Fibroblast of skin of left biceps (primary cell): ENCODE measurements at places on chromosomes 1 and 21.

- no peak for DNase-seq
Observed at GRCh38 chr1:26972390-26972789, 12.1 kb upstream of the KDF1 start.

- peak; percentile 6 for DNase-seq
Observed at GRCh38 chr1:41072051-41072450, 50.5 kb upstream of the SLFNL1 start.

DNA sequence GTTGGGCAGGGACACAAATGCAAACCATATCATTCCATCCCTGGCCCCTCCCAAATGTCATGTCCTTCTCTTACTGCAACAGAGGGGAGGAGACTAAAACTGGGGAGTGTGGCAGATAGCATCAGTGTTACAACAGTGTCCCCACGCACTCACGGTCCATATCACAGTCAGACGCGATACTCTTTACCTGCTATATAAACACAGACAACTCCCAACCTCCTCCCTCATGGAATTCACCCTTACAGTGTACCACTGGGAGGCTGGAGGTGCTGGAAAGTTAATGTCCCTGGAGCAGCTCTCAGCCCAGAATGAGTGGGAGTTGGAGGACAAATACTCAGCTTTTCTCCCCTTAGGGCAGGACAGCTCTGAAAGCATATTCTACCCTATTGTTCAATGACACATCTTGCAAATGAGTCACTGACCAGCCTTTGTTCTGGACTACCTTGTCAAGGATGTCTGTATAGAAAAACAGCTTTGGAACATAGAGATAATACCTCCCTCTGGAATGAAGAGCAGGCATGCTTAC lies 445.9 kb downstream of the SETD4 start:
- no peak for DNase-seq

GRCh38 chr1:231057410-231057809 lies 17.4 kb upstream of the FAM89A start:
- DNase-seq = no peak

DNA sequence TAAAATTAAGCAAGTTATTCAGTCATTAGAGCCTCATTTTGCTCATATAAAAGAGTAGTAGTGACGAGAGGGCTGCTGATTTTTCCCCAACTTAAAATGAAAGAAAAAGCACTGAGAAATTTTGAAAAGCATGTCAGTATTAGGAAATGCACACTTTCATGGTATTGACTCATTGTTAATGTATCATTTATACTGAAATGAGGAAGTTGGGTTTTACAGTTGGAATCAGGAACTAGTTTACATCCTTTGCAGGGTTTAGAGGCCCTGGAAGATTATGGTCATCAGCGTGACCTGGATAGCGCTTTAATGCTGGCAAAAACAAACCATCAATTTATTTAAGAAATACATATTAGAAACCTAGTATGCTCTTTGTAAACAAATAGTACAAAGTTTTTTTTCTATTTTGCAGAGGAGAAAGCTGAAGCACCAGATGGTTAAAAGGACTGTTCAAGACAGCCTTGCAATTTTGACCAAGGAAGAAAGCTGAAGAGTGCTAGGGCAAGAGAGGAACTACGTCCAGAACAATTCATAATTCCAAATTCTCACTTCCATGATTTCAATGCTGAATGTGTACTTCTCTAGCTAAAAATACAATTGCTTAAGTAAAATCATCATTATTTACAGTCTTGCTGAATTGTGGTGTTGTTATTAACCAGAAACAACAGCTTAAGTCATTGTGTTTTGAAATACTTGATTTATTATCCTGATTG lies 94.8 kb upstream of the SGIP1 start:
- peak; percentile 31 for DNase-seq

- DNase-seq = no peak
Observed at GRCh38 chr1:24344090-24344742, 25.1 kb downstream of the GRHL3 start.

DNA sequence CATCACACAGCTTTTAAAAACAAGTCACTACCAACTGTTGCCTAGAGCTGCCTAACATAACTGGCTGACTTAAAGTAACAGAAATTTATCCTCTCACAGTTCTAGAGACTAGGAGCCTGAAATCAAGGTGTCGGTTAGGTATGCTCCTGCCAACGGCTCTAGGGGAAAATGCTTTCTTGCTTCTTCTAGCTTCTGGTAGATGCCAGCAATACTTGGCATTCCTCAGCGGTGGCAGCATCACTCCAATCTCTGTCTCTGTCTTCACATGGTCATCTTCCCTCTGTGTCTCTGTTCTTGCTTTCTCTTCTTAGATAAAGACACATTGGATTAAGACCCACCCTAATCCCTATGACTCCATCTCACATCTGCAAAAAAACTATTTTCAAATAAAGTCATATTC lies 51.5 kb downstream of the DMRTA2 start:
- DNase-seq = no peak

- DNase-seq = no peak
Observed at GRCh38 chr1:180816132-180816531, 96.6 kb upstream of the KIAA1614 start.

- DNase-seq = no peak
Observed at GRCh38 chr1:169707912-169708604, 3.4 kb downstream of the SELL start.

DNA sequence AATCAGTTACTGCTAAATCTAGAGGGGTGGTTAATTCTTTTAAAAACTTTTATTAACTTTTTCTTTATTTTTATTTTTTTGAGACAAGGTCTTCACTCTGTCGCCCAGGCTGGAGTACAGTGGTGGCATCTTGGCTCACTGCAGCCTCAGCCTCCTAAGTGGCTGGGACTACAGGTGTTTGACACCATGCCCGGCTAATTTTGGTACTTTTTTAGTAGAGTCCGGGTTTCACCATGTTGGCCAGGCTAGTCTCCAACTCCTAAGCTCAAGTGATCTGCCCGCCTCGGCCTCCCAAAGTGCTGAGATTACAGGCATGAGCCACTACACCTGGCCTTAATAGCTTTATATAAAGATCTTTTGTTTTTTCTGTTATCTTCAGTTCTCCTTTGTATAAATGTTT lies 11.9 kb downstream of the ZYG11B start:
- no peak for DNase-seq

- peak; percentile 53 for DNase-seq
Observed at GRCh38 chr1:100950781-100951180, 54.9 kb downstream of the SLC30A7 start.

- no peak for DNase-seq
Observed at GRCh38 chr1:54323324-54323739, 82.9 kb downstream of the SSBP3 start.

DNA sequence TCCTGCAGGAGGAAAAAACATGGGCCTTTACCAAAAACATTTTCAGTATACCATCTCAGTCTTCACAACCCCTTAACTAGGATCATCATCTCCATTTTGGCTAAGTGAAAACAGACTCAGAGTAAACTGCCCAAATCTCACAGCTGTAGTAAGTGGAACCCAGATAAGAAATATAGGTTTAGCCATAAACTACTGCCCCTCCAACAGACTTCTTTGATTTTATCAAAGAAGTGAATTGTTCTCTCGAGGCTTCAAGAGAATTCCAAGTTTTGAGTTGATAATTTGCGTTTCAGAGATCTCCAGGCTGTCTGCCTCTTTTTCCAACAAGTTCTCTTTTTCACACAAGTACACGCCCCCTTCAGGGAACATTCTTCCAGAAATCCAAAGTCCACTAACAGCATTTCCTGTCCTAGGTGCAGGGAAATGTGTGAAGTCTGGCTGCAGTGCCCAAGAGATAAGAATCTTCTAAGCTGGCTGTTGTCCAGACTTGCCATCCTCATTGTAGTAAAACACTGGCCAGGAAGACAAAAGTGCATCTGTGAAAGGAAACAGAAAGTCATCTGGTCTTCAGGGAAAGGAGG lies 30.8 kb downstream of the RNF19B start:
- no peak for DNase-seq

DNA sequence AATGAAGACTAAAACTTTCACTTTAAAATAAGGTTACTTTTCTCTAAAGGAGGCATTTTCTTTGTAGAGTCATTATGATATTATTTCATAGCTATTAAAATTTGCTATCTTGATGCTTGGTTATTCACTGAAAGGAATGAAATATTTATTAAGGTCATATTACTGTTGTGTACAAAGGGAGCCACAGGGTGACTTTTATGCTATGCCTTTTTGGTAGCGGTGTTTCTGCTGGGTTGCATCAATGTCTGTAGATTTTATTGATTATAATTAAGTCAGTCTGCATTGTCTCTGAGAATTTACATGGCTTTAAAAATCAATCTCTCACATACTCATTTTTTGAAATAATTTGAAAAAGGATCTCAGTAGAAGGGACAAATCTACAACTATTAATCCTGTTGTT lies 84.9 kb downstream of the NFIA start:
- no peak for DNase-seq

- DNase-seq = no peak
Observed at GRCh38 chr1:5515501-5515900, 476.7 kb downstream of the NPHP4 start.

GRCh38 chr1:21447311-21447710 lies 7.4 kb downstream of the NBPF3 start:
- no peak for DNase-seq

DNA sequence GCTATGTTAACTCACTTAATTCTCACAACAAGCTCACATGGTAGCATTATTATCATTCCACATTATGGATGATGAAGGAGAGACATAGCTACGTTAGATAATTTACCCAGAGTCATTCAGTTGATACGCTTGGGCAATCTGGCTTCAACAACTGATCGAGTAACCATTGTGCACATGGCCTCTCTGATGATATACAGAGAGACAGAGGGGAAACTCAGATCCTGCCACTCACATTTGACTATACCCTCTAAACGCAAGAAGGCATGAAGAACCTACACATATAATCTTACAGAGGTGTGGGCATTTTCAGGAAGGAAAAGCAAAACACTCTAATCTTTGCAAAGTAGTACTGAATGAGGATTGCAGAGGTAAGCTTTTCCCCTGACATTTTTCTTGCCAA lies 360.1 kb downstream of the BARHL2 start:
- no peak for DNase-seq

DNA sequence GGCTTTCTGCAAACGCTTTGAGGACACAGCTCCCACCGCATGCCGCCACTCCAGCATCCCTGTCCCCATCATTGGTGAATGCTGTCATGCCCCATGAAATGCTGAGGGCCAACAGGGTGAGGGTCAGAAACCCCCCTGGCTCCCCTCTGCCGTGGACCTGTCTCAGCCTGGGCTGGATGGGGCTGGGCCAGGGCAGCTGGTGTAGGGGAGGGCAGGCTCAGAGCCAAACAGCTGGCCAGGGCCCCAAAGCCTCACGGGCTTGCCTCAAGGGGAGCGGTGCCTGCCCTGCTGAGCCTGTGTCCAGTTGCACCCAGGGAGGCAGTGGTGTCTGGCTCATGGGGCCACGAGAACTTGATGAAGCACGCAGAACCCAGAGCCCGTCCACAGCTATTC lies 49.7 kb downstream of the S100B start:
- DNase-seq = no peak
